Stimulated activated naive CD8-positive, alpha-beta T cell treated with anti-CD3 and anti-CD28 coated beads, Interleukin-15, Interleukin-2, amounts not matched to agents 100 U/mL and 50 U/mL, for 24 hours (primary cell): ENCODE measurements at places on chromosomes 11 and 22.

- no peak for DNase-seq
Measured at GRCh38 chr11:75542088-75542438, 16.3 kb upstream of the GDPD5 start.

DNA sequence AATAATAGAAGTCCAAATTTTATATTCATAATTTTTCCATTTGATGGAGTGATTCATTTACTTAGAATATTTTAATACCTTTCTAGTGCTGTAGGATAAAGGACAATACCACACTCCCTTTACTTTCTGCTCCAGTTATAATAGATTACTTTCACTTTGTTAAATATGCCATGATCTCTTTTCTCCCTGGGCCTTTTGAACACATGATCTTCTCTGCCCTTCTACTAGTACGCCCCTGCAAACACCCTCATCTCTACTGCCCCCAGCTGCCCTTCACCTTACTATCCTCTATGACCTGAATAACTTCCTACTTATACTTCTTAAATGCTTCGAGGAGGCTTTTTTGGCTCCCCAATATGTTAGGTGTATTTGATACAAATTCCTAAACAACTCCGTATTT is 177.3 kb downstream of the GUCY1A2 start:
- no peak for DNase-seq

- no peak for DNase-seq
Measured at GRCh38 chr11:133605482-133605881, 73.2 kb upstream of the OPCML start.

DNA sequence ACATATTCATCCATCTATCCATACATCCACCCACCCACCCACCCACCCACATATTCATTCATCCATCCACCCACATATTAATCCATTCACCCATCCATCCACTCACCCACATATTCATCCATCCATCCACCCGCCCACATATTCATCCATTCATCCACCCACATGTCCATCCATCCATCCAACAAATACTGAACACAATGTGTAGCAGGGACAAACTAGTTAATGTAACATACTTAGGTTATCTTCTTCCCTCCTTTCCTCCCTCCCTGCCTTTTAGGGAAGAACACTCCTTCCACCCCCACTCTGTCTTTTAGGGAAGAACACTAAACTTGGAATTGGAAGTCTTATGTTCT is 39.4 kb downstream of the MCM5 start:
- DNase-seq: no peak

DNA sequence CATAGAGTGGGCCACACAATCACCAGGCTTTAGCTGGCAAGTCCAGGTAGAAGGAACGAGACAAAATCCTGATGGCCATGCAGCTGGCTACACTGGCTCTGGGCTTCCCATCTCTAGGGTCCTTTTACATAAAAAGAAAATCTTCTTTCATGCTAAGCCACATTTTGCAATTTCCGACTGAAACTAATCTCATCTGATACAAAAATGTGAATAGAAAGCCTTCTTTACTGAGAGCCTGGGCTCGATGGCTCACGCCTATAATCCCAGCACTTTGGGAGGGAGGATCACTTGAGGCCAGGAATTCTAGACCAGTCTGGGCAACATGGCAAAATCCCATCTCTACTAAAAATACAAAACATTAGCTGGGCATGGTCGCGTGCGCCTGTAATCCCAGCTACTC is 67.2 kb downstream of the MICAL3 start:
- DNase-seq: no peak

DNA sequence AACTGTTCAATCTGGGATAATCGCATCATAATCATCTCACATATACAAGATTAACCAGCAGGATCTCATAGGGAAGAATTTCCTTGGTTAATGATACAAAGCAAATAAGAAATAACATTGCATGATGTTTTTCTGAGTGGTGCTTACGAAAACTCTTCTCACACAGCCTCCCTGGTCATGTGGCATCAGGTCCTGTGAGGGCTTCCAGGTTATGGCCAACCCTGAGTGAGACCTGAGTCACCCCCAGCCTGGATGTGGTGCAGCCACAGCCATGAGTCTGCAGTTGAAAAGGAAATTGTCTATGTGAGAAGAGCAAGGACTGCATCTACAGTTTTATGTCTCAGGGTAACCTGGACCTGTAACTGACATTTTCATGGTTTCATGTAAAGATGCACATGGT is 90.5 kb upstream of the XKR3 start:
- no peak for DNase-seq

DNA sequence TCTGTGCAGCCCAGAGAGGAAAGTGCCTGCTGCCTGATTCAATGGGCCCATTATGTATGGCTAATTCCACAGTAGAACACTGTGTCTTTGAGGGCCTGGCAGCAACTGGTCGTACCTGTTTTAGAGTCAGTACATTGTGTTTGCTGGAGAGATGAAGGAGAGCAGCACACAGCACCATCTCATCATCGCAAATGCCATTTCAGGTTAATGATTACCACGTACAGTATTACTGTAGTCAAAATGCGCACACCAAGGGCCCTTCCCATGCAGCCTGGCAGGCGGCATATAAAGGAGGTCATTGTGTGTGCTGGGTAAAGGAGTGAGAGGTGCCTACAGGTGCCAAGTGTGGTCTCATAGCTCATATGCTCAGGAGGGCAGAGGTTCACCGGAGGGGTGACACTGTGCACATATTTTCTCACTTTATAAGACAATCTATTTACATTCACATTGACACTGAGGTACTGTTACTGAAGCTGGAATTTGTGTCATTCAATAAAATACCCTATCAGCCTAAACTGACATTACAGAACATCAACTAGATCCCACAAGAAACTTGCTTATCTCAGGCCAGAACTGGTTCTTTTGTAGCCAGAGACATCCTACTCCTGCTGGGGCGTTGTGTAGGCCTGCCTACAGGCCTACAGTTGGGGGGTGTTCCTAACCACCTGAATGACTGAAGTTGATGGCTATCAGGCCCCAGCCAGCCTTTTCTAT is 90.4 kb downstream of the APIP start:
- DNase-seq: no peak

DNA sequence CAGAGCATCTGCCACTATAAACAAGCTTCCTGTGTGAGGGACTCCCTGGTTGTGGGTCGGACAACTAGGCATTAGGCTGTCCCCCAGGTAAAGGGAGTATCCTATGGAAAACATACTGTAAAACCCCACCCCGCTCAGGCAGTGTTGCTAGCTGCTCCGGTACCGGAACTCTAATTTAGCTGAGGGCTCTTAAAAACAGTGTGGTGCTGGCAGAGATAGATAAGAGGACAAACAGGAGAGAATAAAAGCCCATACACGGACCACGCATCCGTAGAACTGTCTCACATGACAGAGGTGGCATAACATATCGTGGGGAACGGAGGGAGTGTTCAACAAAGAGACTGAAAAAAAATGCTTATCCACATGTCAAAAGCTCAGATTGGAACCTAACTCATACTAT is 3.4 kb upstream of the MOGAT2 start:
- no peak for DNase-seq

DNA sequence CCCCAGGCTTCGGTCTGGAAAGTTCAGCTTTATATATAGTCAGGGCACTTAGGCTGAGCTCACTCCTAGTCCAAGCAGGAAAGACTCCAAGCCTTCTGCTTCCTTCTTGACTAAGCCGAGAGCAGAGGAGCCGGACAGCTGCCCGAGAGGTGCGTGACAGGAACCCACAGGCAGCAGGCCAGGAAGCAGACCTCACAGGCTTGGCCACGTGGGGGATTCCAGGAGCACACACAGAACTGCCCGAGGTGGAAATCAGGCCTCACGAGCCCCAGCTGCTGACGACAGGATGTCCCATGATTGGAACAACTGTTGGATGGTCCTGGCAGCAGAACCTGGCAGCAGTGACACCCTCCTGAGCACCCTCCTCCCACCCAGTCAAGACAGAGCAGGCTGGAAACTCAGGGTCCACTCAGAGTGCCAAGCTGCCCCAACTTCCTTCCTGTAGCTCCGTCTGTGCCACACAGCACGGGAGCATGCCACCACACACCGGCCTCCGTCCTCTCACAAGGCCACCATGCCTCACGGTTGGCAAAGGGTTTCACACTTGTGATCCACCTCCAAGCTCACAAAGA is 5.4 kb downstream of the PLA2G6 start:
- peak; percentile 47 for DNase-seq

- no peak for DNase-seq
Measured at GRCh38 chr11:64358536-64358906, 441 bp upstream of the RPS6KA4 start.
